ENCODE measurements at places on chromosomes 1 and 21. TPM values are rescaled to one million over a fixed set of nuclear protein-coding genes. Genes with fewer than 3 reads are reported as not detected.

The FOXO6 gene
- 4.5 TPM for total RNA-seq

The C4BPA gene
- not detected for total RNA-seq

The ARMH1 gene
- total RNA-seq: 0.62 TPM

The UQCRHL gene
- total RNA-seq: 2.3 TPM

The YRDC gene
- total RNA-seq: 46.0 TPM

Measured in GM23338 (cell line).